Stimulated activated CD8-positive, alpha-beta memory T cell treated with anti-CD3 and anti-CD28 coated beads, Interleukin-4, amount 100 ng/mL, for 1 hour (primary cell): ENCODE measurements at places on chromosomes 2 and 18.

DNA sequence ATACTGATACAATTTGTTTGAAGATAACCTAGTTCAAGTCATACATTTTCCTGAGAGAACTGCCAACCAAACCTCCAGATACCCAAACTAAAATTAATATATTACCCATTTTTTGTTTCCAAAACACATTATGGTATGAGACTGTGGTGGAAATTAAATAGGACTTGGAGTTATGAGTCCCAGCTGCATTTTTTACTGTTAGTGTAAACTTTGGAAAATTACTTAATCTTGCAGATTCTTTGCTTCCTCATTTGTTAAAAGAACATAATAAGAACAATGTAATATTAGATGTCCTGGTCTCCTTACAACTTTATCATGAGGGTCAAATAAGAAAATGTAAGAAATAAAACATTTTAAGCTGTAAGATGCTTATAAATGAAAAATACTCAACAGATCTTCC lies 98.2 kb upstream of the TRIB2 start:
- DNase-seq: no peak

DNA sequence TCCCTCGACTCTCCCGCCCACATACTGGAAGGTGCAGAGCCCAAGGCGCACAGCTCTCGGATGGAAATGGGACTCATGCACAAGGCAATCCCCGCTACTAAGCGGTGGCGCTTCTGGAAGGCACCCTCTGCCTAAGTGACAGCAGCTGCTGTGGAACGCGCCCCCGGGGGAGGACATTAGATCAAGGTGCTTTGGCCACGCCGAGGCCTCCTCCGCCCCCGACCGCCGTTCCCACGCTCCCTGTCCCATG lies 202 bp downstream of the MCEE start:
- no peak for DNase-seq

DNA sequence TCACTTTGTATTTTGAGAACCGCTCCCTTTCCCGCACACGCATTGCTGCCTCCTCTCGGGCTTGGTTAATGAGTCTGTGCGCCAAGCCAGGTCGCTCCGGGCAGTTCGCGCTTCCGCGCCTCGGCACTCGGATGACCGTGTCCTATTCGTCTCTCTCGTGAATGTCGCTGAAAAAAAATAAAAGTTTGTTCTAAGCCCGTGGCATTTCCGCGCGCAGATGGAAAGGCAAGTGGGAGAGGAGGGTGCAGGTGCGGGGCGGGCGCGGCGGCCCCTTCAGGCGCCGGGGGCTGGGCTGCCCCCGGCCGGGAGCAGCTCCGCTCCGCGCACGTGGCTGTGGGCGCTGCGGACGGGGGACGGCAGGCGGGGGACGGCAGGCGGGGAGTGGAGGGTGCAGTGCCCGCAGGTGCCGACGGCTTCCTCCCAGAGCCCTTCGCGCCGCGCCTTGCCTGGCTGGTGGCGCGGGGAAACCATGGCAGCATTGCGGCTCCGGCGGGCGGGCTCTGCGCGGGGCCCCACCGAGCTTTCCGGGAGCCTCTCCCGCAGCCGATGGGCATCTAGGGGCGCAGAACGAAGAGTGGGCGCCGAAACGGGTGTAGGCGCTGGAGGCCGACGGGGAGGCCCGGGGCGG lies 159.6 kb upstream of the SIX2 start:
- DNase-seq: no peak

DNA sequence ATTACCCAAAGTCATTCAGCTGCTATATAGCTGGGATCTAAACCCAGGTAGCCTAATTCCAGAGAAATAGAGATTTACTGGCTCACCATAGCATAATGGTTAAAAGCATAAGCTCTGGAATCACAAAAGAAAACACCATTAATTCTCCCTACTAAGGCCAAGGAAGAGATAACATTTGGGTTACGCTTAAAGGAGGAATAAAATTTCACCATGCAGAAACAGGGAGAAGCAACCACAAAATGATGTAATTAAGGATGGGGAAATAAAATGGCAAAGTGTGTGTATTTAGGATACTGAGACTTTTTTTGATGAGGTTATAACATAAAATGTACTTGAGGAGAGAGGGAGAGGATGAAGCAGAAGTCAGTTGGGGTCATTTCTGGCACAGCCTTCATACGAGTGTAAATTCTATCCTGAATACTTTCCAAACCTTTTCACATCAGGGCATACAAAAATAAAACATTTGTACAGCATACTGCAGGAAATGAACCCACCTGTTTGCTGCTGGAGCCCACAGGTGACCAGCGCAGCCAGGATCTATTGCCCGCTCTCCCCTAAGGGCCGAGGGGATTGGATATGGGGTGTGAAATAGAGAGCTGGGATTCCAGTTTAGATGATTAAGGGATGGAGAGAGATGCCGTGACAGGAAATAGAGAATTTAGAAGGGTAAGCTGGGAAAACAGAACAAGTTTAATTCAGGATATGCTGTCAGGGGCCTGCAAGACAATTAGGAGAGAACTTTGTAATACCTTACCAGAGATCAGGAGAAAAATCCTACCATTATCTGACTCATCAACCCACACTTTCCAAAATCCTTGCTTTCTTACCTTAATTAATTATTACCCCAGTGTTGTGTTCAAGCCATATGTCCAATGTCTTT lies 43.8 kb upstream of the SERTAD2 start:
- no peak for DNase-seq

DNA sequence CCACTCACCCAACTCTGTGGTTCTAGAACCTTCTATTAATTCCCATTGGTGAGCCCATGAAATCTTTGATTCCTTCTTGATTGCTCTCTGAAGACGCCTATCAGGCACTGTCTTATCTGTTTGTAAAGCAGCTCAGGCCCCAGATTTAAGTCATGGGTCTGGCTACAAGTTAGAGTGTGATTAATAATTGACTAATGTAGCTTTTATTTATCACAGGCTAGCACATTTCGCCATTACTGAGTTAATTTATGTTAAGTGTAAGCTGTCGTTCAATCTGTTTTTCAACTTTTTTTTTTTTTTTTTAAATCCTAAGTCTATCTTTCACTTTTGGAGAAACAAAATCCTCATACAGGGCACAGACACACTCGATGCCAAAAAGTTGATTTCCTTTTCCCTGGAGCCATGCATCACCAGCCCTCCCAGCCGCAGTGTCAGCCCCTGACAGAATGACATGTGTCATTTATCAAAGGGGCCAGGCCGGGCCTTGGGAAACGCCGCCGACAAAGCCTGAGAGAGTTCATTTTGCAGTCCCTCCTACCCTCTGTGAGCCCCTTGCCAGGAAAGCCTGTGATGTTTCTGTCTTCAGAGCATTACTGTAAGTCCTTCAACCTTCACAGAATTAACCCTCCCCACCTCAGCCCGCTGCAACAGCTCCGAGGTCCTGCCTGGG lies 15.8 kb downstream of the TSHZ1 start:
- no peak for DNase-seq

DNA sequence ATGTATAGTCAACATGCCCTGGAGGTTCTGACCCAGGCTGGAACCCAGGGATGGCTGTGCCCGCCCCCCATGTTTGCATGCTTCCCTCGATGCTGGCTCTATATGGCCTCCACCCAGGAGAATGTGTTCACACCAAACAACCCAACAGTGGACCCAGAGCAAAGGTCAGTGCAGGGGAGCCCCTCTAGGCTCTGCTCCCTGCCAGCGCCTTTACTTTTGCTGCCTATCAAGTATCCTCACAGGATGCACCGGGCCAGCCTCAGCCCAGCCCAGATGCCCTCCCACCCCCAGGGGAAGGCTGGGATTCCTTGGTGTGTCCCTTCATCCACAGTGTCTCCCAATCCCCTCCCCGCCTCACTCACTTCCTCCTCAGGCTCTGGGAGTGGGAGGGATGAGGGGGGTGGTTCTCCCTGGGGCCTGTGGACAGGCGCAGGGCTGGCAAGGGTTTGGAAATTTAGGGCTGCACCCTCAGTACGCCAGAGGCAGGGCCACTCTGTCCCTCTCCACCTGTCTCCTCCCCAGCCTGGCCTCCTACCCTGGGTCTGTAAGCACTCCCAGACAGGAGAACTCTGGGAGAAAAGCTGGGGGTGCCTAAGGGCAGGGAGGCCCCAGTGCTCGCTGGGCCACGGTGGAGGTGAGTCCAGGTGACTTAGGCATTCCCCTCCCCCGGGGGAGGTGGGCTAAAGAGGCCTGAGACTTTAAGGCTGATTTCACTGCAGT lies 2.3 kb downstream of the ATP6V1B1 start:
- no peak for DNase-seq

GRCh38 chr2:146414456-146414855 lies 1430.4 kb upstream of the ACVR2A start:
- DNase-seq: no peak

GRCh38 chr2:188403676-188404075 lies 112.0 kb downstream of the GULP1 start:
- DNase-seq: no peak

DNA sequence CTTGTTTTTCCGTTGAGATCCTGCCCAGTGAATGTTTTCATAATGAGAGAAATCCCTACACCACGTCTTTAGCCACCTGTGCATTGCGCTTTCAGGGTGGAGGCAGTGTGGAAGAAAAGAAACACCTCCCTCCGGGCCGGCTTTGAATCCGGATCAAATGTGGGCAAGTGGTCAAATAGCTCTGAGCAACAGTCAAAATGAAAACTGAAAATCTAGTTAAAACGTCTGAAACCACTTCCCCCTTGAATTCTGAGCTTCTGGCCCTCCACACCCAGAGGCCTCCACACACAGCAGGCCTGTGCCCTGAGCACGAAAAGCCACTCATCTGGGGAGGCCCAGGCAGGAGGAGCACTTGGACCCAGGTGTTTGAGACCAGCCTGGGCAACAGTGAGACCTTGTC lies 263.6 kb upstream of the SALL3 start:
- no peak for DNase-seq
